ENCODE measurements at places on chromosomes 3 and 15. TPM values are rescaled to one million over a fixed set of nuclear protein-coding genes. Genes with fewer than 3 reads are reported as not detected.

The LAMB2 gene
- 681 TPM for total RNA-seq

The MB21D2 gene
- total RNA-seq, result 5.3 TPM

The GMNC gene
- 2.9 TPM for total RNA-seq

The ST8SIA2 gene
- total RNA-seq, result 0.18 TPM

The SLCO2A1 gene
- 6.3 TPM for total RNA-seq

The AMIGO3 gene
- 0.34 TPM for total RNA-seq

The STARD9 gene
- 14.8 TPM for total RNA-seq

The ZSCAN29 gene
- total RNA-seq, result 14.2 TPM

The ZKSCAN7 gene
- total RNA-seq, result 7.6 TPM

The NAALADL2 gene
- total RNA-seq, result 21.8 TPM

The SCN11A gene
- under 0.01 TPM for total RNA-seq

The ITIH3 gene
- 3.1 TPM for total RNA-seq

The TEX9 gene
- total RNA-seq, result 11.7 TPM

The CLSTN2 gene
- 225 TPM for total RNA-seq

The C2CD4A gene
- total RNA-seq, result 0.13 TPM
